Activated T-cell treated with anti-CD3 and anti-CD28 coated beads, Interleukin-2, amount 50 U/mL, for 72 hours (primary cell): ENCODE measurements at places on chromosomes 4 and X. TPM values are rescaled to one million over a fixed set of nuclear protein-coding genes. Genes with fewer than 3 reads are reported as not detected.

The IGFBP7 gene
- total RNA-seq = not detected

The PKD2 gene
- 9.1 TPM for total RNA-seq

The C4orf50 gene
- 0.95 TPM for total RNA-seq

The PRDM5 gene
- total RNA-seq = 0.35 TPM

The IGSF1 gene
- total RNA-seq = not detected

The MAGEC2 gene
- total RNA-seq = not detected

The ZNF630 gene
- total RNA-seq = 2.3 TPM

The ATOH1 gene
- total RNA-seq = not detected

The TRO gene
- total RNA-seq = 7.6 TPM

The SLC10A4 gene
- not detected for total RNA-seq

The IL1RAPL1 gene
- not detected for total RNA-seq

The ESX1 gene
- not detected for total RNA-seq

The CYLC1 gene
- not detected for total RNA-seq

The RENBP gene
- total RNA-seq = 11.6 TPM

The RHOH gene
- 150 TPM for total RNA-seq

- H3K27me3 ChIP-seq = peaks cover 18% of the 10 kb centered on the region
- no peak overlapping the region for H3K27ac ChIP-seq
- no peaks in the 10 kb centered on the region for H3K4me1 ChIP-seq
- no peaks in the 10 kb centered on the region for H3K36me3 ChIP-seq
- DNase-seq = no peak
These were observed 190.4 kb downstream of the AR start for GRCh38 chrX:67734111-67734753.

DNA sequence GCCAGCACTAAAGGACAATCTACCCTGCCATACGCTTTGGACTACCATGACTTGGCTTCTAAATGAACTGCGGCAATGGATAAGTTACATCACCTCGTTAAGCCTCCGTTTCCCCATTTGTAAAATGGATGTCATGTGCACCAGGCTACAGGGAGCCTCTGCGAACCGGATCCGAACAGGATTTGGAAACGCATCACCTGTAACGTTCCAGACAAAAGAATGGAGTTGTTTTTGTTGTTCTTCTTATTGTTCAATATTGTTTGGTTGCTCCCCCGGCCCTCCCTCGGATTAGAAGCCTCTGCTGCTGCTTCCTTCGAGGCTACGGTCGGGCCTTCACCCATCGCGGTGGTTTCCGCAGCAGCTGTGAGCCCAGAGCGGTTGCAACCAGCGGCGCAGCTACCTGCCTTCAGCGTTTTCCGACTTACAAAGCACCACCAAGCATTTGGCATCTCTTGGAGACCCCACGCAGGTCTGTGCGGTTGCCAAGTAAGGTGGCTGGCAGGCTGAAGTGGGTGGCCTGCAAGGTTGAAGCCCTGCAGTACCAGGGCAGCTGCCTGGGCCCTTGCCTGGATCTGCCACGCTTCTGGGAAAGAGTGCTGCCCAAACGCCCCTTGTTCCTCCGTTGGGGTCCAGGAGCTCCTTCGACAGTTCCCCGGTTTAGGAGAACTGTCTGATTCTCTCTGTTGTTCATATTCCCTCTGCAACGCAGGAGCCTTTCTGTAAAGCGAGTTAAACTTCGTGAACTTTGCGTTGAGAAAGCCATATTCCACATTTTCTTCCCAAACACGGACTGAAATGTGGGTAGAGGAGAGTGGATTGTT is 7.1 kb downstream of the NKX3-2 start:
- peak overlapping the region; percentile 80 for H3K27ac ChIP-seq
- peaks cover 9% of the 10 kb centered on the region for H3K36me3 ChIP-seq
- H3K4me3 ChIP-seq = no peak overlapping the region
- DNase-seq = peak; percentile 46
- peaks cover 91% of the 10 kb centered on the region for H3K27me3 ChIP-seq

- no peaks in the 10 kb centered on the region for H3K36me3 ChIP-seq
- no peaks in the 10 kb centered on the region for H3K27me3 ChIP-seq
- H3K27ac ChIP-seq = no peak overlapping the region
- no peak for DNase-seq
- no peaks in the 10 kb centered on the region for H3K4me1 ChIP-seq
These were observed 907.1 kb downstream of the FSTL5 start for GRCh38 chr4:161256716-161257115.

- H3K36me3 ChIP-seq = no peaks in the 10 kb centered on the region
- no peak overlapping the region for H3K4me3 ChIP-seq
These were observed 460.7 kb upstream of the SMIM31 start for GRCh38 chr4:164293203-164293602.

- H3K4me1 ChIP-seq = no peaks in the 10 kb centered on the region
- H3K27me3 ChIP-seq = peaks cover 5% of the 10 kb centered on the region
- no peak for DNase-seq
- no peak overlapping the region for H3K27ac ChIP-seq
- no peak overlapping the region for H3K4me3 ChIP-seq
These were observed 328.6 kb upstream of the NR3C2 start for GRCh38 chr4:148770848-148771247.

GRCh38 chr4:102843273-102843672 is 15.9 kb upstream of the UBE2D3 start:
- no peaks in the 10 kb centered on the region for H3K27me3 ChIP-seq
- H3K4me3 ChIP-seq = no peak overlapping the region
- H3K27ac ChIP-seq = no peak overlapping the region

GRCh38 chr4:63757929-63758328 is 651.3 kb downstream of the TECRL start:
- no peak for DNase-seq
- no peak overlapping the region for H3K4me3 ChIP-seq
- H3K4me1 ChIP-seq = no peaks in the 10 kb centered on the region
- H3K36me3 ChIP-seq = no peaks in the 10 kb centered on the region
- no peak overlapping the region for H3K27ac ChIP-seq

- peaks cover 18% of the 10 kb centered on the region for H3K36me3 ChIP-seq
- no peaks in the 10 kb centered on the region for H3K27me3 ChIP-seq
- H3K4me3 ChIP-seq = no peak overlapping the region
These were observed 2.4 kb downstream of the RCHY1 start for GRCh38 chr4:75511841-75512240.

DNA sequence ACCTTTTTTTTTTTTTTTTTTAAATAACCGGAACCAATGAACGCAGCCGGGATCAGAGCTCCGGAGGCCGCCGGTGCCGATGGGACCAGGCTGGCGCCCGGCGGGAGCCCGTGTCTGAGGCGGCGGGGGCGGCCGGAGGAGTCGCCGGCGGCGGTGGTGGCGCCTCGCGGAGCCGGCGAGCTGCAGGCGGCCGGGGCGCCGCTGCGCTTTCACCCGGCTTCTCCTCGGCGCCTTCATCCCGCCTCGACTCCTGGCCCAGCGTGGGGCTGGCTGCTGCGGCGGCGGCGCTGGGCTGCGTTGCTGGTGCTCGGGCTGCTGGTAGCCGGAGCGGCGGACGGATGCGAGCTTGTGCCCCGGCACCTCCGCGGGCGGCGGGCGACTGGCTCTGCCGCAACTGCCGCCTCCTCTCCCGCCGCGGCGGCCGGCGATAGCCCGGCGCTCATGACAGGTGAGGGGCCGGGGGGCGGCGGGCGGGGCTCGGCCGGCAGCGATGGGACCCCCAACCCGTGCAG is 337 bp downstream of the STIM2 start:
- peak overlapping the region; percentile 80 for H3K27ac ChIP-seq
- peaks cover 71% of the 10 kb centered on the region for H3K4me1 ChIP-seq
- DNase-seq = peak; percentile 76

- DNase-seq = no peak
- peaks cover 14% of the 10 kb centered on the region for H3K4me1 ChIP-seq
- no peak overlapping the region for H3K27ac ChIP-seq
- peaks cover 12% of the 10 kb centered on the region for H3K27me3 ChIP-seq
- H3K36me3 ChIP-seq = no peaks in the 10 kb centered on the region
These were observed 59.3 kb downstream of the AFM start for GRCh38 chr4:73540826-73541225.

DNA sequence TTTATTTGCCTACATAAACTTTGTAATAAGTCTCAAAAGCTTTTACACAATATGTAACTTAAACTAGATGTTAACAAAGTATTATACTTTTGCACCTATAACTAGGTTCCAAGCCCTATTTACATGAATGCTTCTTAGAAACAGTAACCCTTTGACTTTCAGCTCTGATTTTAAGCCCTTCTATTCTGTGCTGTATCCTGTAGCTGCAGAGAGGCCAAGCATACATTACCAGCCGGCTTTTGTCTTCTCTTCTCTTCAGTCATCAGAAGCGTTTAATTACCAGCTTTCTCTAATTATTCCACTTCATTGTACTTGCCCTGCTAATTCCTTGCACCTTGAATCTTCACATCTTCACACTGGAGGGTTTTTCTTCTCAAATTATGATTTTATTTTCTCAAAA is 403.1 kb downstream of the PDGFC start:
- H3K4me1 ChIP-seq = no peaks in the 10 kb centered on the region
- no peaks in the 10 kb centered on the region for H3K27me3 ChIP-seq
- DNase-seq = no peak
- no peak overlapping the region for H3K27ac ChIP-seq

GRCh38 chrX:9656277-9656676 is 109.4 kb downstream of the GPR143 start:
- H3K27me3 ChIP-seq = no peaks in the 10 kb centered on the region
- no peak overlapping the region for H3K4me3 ChIP-seq
- no peaks in the 10 kb centered on the region for H3K4me1 ChIP-seq
- H3K27ac ChIP-seq = no peak overlapping the region
- no peak for DNase-seq

DNA sequence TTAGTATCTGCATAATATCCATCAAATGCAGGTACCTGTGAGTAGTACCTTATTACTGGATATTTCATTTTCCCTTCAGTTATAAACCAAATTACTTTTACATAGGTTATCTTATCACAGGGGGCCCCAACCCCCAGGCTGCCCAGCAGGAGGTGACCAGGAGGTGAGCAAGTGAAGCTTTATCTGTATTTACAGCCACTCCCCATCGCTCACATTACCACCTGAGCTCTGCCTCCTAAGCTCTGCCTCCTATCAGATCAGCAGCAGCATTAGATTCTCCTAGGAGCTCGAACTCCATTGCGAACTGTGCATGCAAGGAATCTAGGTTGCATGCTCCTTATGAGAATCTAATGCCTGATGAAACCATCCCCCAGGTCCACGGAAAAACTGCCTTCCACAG is 6.3 kb downstream of the PRSS12 start:
- no peak overlapping the region for H3K4me3 ChIP-seq
- H3K27ac ChIP-seq = no peak overlapping the region
- peaks cover 52% of the 10 kb centered on the region for H3K27me3 ChIP-seq
- no peaks in the 10 kb centered on the region for H3K36me3 ChIP-seq

- no peaks in the 10 kb centered on the region for H3K36me3 ChIP-seq
- no peaks in the 10 kb centered on the region for H3K27me3 ChIP-seq
- H3K4me3 ChIP-seq = no peak overlapping the region
- no peak overlapping the region for H3K27ac ChIP-seq
- no peak for DNase-seq
These were observed 606.0 kb upstream of the PITX2 start for GRCh38 chr4:111228874-111229273.

DNA sequence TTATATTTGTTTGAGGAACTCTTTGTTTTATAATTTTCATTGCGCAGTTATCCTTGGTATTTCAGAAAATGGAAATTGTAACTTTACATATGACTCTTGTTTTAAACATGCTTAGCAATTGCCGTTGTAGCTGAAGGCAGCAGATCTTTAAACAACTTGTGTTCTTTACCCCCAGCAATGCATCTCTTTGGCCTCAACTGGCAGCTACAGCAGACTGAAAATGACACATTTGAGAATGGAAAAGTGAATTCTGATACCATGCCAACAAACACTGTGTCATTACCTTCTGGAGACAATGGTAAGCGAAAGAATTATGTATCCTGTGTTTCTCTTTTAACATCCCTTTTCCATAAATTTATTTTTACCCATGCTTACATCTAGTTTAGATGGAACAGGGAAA is 263.6 kb downstream of the DCTD start:
- no peaks in the 10 kb centered on the region for H3K36me3 ChIP-seq
- peaks cover 10% of the 10 kb centered on the region for H3K27me3 ChIP-seq
- no peak overlapping the region for H3K4me3 ChIP-seq
- no peak for DNase-seq
- no peak overlapping the region for H3K27ac ChIP-seq

- H3K27ac ChIP-seq = peak overlapping the region; percentile 74
- no peak for DNase-seq
- peaks cover 48% of the 10 kb centered on the region for H3K4me1 ChIP-seq
- H3K27me3 ChIP-seq = no peaks in the 10 kb centered on the region
These were observed 127.9 kb downstream of the KLHL8 start for GRCh38 chr4:87092389-87093141.

DNA sequence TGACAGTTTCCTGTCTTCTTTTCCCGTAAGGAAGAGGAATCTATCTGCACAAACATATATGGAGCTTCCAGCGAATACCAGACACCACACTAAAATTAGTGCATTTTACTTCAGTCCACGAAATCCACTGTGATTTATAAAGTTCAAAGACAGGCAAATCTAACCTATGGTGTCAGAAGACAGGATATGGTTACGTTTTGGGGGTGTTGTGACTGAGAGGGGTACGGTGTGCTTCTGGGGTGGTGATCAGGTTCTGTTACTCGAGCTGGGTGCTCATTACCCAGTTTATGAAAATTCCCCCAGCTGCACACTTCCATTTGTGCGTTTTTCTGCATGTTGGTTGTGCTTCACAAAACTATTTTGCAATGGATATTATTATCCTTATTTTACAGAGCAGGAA is 10.3 kb downstream of the VGLL1 start:
- peaks cover 27% of the 10 kb centered on the region for H3K27me3 ChIP-seq
- no peak overlapping the region for H3K4me3 ChIP-seq
- H3K4me1 ChIP-seq = peaks cover 18% of the 10 kb centered on the region
- no peak overlapping the region for H3K27ac ChIP-seq
- peaks cover 2% of the 10 kb centered on the region for H3K36me3 ChIP-seq

- H3K27me3 ChIP-seq = no peaks in the 10 kb centered on the region
- H3K4me3 ChIP-seq = no peak overlapping the region
- DNase-seq = no peak
- peaks cover 10% of the 10 kb centered on the region for H3K4me1 ChIP-seq
- peak overlapping the region; percentile 61 for H3K27ac ChIP-seq
- peaks cover 2% of the 10 kb centered on the region for H3K36me3 ChIP-seq
These were observed 19.3 kb downstream of the NOA1 start for GRCh38 chr4:56958111-56958517.

- no peaks in the 10 kb centered on the region for H3K27me3 ChIP-seq
- H3K4me3 ChIP-seq = no peak overlapping the region
These were observed 24.7 kb upstream of the NAP1L5 start for GRCh38 chr4:88722276-88722780.

- no peak overlapping the region for H3K4me3 ChIP-seq
- H3K27me3 ChIP-seq = no peaks in the 10 kb centered on the region
- H3K36me3 ChIP-seq = peaks cover 3% of the 10 kb centered on the region
- H3K27ac ChIP-seq = no peak overlapping the region
- H3K4me1 ChIP-seq = no peaks in the 10 kb centered on the region
These were observed 45.9 kb downstream of the TEC start for GRCh38 chr4:48223633-48224295.

DNA sequence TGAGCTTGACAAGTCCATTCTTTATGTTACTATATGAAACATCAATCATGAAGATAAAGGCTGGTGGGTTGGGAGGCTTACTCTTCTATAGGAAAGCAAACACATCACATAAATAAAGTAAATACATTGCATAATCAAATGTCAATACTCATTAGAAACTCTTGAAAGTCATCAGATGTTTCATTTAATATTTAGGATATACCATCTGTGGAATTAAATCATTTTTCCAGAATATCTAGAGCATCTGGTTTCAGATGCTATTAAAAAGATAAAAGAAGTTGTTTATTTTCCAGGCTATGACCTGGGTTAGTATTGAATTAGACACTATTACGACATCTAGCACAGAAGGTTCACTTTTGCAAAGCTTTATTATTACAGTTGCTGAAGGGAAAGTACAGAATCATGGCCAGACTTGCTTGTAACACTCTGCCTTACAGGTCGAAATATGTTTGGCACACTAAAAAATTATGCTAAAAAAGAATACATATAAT is 72.6 kb downstream of the METTL14 start:
- no peaks in the 10 kb centered on the region for H3K4me1 ChIP-seq
- no peak overlapping the region for H3K27ac ChIP-seq
- H3K27me3 ChIP-seq = no peaks in the 10 kb centered on the region
- peaks cover 2% of the 10 kb centered on the region for H3K36me3 ChIP-seq
- DNase-seq = no peak
- no peak overlapping the region for H3K4me3 ChIP-seq
